ENCODE measurements at places on chromosomes 11 and 22.

DNA sequence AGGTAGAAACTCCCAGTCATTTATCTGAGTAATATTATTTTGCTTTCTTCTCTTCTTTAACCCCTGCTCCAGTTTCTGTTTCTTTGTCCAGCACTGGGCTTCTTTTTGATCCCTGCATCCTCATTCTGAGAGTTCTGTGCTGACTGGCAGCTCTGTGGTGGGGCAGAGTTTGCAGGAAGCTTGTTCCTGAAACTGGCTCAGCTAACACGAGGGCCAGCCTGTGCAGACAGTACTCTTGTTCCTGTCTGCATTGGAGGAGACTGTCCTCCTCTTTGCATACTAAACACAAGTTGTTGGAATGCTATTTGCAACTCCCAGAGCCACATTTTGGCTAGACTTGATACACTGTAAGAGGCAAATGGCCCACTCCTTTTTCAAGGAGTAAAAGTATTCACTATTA lies 93.1 kb upstream of the HORMAD2 start:
- DNase-seq, result no peak

GRCh38 chr22:40819599-40820140 lies 524 bp upstream of the SLC25A17 start:
- DNase-seq, result no peak

DNA sequence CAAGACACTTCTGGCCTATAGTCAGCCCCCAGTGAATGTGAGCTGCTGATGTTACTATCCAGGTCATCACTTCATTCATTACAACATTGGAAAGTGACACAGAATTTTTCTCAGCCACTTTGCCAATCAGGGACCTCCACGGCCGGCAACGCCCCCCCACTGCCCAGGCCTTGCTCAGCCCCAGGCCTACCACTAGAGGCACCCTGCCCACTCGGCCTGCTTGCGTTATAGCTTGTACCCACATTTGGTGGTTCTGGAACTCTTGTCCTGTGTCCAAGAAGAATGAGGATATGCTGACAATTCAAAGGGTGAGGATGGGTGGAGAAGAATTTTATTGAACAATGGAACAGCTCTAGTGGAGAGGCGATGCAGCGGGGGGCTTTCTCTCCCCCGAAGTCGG lies 96.2 kb downstream of the TSPAN18 start:
- DNase-seq, result no peak

- no peak for DNase-seq
Measured at GRCh38 chr11:10349806-10350205, 44.9 kb downstream of the ADM start.

DNA sequence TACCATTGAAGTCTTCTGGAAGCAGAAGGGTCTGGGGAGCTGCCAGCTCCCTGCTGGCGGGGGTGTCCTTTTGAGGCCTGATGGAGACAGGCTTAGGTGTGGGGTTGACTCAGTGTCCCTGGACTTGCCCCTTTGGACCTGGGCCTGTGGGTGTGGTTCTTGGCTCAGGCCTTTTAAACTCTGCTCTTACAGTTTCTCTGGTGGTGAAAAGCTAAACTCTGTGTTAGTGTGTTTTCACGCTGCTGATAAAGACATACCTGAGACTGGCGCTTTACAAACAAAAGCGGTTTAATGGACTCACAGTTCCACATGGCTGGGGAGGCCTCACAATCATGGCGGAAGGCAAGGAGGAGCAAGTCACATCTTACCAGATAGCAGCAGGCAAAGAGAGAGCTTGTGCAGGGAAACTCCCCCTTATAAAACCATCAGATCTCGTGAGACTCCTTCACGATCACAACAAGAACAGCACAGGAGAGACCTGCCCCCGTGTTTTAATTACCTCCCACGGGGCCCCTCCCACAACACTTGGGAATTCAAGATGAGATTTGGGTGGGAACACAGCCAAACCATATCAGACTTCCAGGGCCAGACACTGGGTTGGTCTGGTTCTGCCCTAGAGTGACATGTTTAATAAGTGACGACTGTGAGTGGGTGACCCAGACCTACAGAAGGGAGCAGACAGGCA lies 26.5 kb downstream of the GRAMD4 start:
- no peak for DNase-seq

DNA sequence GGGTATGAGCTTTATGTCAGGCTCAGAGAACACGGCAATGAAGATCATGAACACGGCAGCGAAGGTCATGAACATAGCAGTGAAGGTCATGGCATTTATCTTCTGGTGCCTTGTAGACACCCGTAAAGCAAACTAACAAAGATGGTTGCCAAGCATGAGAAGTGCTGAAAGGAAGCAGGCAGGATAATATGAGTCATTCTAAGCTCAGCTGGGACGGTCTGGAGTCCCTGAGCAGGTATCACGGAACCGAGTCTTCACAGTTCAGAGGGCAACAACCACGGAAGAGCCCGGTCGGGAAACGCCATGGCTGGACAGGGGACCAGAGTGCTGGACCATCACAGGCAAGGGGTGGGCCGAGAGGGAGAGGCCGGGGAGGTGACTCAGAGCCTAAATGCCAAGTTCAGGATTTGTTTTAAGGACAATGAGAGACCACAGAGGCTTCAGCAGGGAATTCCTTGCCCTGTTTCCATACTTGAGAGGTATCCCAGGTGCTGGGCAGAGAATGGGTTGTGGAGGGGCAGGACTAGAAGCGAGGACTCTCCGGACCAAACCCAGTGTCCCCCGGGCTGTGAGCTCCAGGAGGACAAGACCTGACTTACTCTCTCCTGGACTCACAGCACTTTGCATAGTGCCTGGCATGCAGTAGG lies 13.1 kb upstream of the MS4A10 start:
- no peak for DNase-seq

- DNase-seq, result no peak
Measured at GRCh38 chr22:42764895-42765363, 44.3 kb upstream of the A4GALT start.

GRCh38 chr22:27578937-27579617 lies 222.5 kb downstream of the MN1 start:
- no peak for DNase-seq

DNA sequence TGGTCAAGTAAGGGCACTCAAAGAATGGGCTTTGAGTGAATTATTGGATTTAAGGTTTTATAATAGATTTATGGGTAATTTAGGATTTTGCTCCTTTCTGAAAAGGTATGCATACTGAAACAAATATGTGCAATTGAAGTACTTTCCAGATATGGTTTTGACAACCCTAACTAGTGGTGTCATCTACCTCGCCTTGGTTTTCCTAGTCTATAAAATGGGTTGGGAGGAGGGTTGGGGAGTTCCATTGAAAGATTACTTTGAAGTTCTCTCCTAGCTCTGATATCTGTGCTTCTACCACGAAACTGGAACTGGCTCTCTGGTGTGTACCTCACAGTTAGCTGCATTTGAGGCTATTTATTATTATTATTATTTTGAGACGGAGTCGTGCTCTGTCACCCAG lies 431 bp upstream of the SPTBN2 start:
- no peak for DNase-seq

DNA sequence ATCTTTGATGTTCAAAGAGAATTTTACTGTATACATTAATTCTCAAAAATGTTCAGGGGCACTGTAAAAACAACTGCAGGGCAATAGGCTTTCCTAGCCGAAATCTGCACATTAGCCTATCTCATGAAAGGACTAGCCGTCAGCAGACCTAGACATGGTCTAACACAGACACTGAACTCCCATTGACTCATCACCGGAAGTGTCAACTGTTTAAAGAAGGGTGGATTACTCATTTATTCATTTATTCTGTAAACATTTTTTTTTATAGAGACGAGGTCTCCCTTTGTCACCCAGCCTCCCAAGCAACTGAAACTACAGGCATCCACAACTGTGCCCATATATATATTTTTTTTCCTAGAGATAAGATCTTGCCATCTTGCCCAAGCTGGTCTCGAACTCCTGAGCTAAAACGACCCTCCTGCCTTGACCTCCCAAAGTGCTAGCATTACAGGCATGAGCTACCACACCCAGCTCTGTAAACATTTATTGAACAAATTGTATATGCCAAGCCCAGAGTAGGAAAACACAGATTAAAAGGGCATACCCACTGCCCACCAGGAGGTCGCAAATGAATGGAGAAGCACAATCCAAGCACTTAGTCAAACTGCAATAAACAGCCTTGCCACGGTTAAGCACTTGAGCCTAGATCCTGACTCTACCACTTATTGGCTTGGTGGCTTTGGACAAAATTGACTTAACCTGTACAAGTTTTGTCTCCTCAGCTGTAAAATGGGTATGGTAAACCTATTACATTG lies 26.6 kb downstream of the RAB30 start:
- DNase-seq, result peak; percentile 21

DNA sequence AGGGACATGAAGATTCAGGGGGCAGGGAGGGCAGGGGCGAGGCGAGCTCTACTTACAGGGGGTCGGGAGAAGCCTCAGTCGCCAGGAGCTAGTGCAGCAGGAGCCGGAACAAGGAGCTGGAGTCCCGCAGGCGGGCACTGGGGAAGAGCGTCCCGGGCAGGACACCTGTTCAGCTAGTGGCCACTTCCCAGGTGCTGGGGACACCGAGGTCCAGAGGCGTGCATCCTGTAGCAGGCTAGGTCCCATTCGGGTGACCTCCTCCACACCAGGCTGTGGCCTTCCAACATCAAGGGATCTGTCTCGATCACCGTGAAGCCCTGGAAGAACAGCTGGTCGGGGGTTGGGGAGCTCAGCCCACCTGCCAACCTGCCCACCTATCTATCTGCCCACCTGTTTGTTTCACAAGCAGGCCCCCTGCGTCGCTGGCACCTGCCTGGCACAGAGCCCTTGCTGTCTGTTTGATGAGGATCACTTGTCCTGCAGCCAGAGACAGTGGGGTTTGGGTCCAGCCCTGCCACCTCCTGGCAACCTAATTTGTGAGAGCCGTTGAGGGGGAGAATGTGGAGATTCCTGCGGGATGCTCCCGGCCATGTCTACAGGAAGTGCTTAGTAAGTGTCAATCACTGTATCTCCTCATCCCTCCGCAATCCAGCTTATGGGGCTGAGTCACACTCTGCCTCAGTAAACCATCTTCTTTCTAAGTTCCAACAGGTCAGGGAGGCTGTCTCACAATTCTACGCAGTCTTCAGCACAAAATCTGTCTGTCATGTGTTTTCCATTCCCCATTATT lies 940.9 kb downstream of the BRD1 start:
- no peak for DNase-seq

- DNase-seq, result no peak
Measured at GRCh38 chr22:29109822-29110221, 37.0 kb downstream of the KREMEN1 start.

GRCh38 chr11:22903782-22904181 lies 43.5 kb upstream of the CCDC179 start:
- no peak for DNase-seq

GRCh38 chr11:133950874-133951326 lies 5.9 kb downstream of the IGSF9B start:
- DNase-seq, result no peak

All from CD4-positive, alpha-beta T cell treated with Interleukin-15 for 1 hour (primary cell).